Stomach (tissue), 19 donors: ENCODE measurements at places on chromosomes 7 and 10.
A peak's percentile ranks its signal among the peaks of the same experiment; 100 is the strongest.

GRCh38 chr7:51647931-51648351 is 331.3 kb upstream of the COBL start:
- DNase-seq, result peak; percentile 63

- peak; percentile 93 for DNase-seq
These were observed 20.2 kb upstream of the BAIAP2L1 start for GRCh38 chr7:98420966-98421612.

DNA sequence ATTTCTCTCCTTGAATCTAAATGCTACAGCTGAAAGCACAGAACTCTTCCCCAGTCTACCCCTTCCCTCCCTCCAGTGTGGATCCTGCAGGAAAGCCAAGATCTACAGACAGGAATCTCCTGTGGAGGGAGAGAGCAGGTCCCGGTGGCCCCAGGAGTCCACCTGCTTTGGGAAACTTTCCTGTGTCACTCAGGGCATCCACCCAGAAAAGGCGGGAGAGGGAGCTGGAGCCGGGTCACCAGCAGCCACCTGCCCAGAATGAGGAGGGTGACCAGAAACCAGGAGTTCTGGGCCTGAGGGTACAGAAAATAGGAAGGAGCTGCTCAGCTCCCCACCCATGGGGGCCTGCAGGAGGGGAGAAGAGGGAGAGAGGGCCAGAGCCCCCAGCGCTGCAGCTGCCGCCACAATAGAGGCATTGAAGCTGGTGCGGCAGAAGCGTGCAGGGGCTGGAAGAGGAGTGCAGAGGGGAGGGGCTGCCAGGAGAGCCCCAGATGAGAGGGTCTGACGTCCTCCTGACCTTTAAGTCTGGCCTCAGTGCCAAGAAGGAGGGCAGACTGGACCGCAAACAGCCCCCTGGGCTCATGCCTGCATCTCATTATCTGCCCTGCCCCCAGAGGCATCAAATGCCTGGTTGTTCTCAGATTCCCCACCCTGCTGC is 56.3 kb upstream of the TMEM72 start:
- peak; percentile 65 for DNase-seq

DNA sequence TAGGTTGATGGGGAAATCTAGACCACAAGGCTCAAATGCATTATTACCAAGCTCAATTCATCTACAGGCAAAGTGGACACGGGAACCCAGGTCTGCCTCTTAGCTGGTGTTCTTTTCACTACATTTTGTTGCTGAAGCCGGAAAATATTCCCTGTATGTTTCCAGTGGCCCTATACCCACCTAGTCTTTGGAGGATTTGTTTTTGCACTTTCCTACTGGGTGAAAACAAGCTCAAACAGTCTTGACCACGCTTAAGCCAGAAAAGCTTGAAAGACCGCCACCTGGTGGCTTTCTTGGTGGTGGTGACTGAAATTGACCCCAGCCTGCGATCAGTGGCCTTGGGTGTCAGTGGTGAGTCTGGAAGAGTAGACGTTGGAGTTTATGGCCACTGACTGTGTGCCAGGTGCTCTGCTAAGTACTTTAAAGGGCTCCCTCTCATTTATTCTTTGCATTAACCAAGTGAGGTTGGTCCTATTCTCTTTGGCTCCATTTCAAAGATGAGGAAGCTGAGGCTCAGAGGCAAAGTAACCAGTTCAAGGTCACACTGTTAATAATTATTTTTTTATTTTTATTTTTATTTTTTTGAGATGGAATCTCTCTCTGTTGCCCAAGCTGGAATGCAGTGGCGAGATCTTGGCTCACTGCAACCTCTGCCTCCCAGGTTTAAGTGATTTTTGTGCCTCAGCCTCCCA is 11.1 kb upstream of the CRTAC1 start:
- DNase-seq, result peak; percentile 78

DNA sequence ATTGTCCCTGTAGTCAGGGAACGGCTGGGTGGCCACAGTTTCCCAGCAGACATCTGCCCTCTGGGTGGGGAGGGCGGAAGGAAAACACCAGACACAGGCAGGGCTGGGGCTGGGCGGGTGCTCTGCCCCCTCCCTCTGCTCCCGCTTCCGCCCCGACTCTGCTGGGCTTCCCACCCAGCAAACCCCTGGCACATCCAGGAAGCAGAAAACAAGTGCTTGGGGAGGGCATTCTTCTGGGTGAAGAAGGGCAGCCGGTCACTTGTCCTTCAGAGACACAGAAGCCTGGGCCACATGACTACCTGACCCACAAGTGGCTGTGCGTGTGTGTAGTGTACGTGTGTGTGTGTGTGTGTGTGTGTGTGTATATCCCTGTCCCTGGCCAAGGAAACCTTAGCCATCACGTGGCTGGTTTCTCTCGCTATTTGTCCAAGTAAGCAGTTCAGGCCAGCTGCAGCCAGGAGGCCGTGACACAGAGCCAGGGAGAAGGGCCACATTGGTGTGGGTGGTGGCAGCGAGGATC is 77.9 kb downstream of the ZMIZ1 start:
- peak; percentile 85 for DNase-seq

GRCh38 chr10:4334871-4335270 is 491.1 kb upstream of the AKR1E2 start:
- no peak for DNase-seq

GRCh38 chr10:22634093-22634492 is 80.3 kb downstream of the PIP4K2A start:
- DNase-seq, result no peak
